Activated CD4-positive, alpha-beta T cell treated with anti-CD3 and anti-CD28 coated beads for 48 hours (primary cell): ENCODE measurements at places on chromosomes 4 and X.

- DNase-seq: no peak
These were observed 69.7 kb downstream of the FANCB start for GRCh38 chrX:14802943-14803710.

- DNase-seq: peak; percentile 23
These were observed at the start of gene CCNQ for GRCh38 chrX:153598541-153599191. CCNQ (minus strand) TSS chrX:153599139; CDS start chrX:153599073, 66 bp downstream.

DNA sequence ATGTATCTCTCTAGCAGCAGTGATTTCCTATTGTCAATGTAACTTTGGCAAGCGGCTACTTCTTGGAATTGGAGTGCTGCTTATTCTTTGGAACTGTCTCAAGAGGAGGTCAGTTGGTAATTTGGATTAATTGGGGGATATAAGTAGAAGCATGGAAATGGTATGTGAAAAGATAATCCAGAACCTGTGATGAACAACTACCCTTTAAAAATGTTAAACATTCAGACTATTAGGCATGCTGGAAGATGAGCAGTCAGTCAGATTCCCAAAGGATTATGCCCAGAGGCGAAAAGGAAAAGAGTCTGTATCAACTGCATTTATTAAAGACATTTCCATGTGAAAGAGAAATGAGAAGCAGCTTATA, 62.5 kb downstream of the SEC24D start:
- DNase-seq: no peak

- DNase-seq: no peak
These were observed 46.9 kb downstream of the JADE3 start for GRCh38 chrX:46959101-46959500.

DNA sequence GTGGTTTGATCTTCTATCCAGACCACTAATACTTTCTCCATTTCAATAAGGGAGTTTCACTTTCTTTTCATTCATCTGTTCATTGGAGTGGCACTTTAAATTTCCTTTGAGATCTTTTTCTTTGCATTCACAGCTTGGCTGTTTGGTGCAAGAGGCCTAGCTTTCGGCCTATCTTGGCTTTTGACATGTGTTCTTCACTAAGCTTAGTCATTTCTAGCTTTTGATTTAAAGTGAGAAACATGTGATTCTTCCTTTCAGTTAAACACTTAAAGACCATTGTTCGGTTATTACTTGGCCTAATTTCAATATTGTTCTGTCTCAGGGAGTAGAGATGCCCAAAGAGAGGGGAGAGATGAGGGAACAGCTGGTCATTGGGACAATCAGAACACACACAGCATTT, 24.3 kb downstream of the CXCL13 start:
- DNase-seq: no peak

DNA sequence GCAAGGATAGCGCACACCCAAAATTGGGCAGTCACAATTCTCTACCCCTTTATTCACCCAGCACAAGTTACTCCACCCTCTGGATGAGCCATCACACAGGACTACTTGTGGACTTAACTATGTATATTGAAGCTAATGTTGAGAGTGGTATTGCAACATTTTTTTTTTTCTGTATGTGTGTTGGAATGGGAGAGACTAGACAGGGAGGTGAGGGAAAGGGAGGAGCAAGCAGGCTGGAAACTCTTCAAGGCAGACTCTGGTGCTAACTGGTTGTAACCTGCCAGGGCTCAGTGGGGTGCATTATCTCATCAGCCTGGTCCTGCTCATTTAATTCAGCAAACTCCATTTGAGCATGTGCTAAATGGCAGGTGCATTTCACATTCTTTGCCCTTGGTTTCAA, 18.4 kb upstream of the CWH43 start:
- no peak for DNase-seq

- no peak for DNase-seq
These were observed 7.1 kb downstream of the CCDC160 start for GRCh38 chrX:134244043-134244442.

DNA sequence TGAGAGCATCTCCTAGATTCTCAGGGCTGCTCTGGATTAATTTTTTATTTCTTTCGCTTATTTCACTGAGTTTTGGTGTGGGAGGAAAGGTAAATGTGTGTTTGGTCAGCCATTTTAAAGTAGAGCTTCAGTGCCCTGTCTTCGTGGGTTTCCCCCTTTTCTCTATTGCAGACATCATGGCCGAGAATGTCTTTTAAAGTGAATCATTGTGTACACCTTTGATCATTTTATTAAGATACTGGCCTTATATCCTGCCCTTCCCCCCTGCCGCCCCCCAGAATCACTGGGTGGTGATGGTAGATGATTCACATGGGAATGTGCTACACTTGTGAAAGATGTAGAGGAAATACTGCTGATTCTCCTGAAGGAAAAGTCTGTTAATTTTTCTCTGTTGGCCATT, 23.8 kb downstream of the CDKL5 start:
- DNase-seq: no peak

GRCh38 chrX:44874420-44875184, 1.6 kb downstream of the KDM6A start:
- DNase-seq: peak; percentile 51

DNA sequence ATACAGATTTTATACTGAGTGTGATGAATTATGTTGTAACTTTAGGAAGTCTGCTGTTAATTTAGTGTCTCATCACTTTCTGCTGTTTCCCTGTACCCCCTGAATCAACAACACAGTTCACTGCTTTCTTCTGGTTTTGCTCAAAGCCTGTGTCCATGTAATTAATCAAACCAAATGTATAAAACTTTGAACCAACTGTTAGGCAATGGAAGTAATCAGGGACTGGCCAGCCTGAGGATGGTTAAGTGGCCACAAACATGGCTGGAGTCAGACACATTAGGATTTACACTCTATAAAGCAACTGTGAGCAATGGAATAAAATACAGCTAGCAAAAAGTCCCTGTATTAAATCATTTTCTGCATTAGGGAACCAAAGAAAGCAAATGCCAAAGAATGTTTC, 42.6 kb downstream of the CXCL1 start:
- DNase-seq: no peak

DNA sequence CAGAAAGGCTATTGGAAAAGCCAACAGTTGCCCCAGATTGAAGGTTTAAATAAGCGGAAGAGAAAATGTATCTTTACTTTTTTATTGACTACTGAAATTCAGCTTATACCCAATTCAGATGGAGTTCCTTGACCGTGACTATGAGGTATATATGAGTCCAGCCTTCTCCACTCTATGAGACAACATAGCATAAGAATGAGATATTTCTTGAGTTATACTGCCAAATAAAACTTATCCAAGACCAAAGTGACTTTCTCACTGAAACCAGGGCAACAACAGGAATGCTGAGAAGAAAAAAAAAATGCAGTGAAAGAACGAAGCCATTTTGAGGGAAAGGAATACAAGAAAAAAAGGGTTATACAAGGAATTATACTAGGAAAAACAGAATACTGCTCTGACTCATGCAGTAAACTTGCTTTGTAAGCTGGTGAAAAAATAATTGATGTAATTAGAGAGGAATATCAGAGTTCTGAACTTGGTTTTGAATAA, 16.3 kb upstream of the PDK3 start:
- DNase-seq: no peak

DNA sequence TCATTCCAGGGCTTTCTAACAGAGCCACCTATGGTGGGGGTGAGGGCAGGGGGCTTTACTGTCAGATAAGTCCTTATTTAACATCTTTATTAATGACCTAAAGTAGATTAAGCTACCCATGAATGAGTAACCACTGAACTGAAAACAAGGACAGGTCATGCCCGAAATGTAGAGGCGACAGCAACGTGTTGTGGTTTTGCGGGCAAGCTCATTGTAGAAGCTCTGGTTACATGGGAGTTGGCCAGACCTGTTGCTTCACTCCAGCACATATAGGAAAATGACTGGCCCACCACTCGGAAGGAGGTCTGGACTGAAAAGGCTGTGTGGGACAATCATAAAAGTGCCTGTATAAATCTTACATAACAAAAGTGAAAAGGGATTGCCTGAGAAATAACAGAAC, 109.6 kb upstream of the NDP start:
- DNase-seq: no peak

DNA sequence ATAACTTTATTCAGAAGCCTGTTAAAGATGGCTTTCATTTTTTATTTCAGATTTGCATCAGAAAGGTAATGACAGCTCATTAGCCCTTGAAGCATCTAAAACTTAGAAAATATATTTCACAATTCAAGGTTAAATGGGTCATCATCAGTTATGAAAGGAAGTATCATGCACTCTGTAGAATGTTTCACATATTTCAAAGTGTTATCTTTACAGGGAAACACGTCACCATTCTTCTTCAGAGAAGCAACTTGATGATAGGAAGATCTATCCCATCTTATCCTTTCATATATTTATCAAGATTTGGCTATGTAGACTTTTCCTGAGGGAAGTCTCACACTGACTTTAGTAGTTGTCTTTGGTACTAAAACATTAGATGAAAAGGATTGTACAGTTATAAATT, 277.8 kb downstream of the TENM3 start:
- DNase-seq: no peak

DNA sequence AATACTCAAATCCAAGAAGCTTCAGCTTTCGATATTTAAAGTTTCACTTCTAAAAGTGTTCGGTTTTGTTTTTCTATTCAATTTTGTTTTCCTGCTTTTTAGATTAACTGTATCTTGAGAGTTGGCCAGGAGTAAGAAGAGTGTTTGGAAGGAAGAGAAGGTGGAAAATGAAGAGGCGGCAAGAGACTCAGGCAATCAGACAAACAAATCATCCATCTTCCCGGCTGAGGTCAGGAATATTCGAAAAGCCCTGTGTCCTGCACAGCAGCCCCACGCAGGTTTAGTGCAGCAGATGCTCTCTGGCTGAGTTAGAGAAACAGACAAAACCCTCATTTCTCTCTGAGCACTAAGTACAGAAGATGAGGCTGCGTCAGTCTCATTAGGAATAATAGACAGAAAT, 330.3 kb upstream of the NOCT start:
- no peak for DNase-seq

- no peak for DNase-seq
These were observed 881.1 kb upstream of the POU3F4 start for GRCh38 chrX:82626978-82627377.

DNA sequence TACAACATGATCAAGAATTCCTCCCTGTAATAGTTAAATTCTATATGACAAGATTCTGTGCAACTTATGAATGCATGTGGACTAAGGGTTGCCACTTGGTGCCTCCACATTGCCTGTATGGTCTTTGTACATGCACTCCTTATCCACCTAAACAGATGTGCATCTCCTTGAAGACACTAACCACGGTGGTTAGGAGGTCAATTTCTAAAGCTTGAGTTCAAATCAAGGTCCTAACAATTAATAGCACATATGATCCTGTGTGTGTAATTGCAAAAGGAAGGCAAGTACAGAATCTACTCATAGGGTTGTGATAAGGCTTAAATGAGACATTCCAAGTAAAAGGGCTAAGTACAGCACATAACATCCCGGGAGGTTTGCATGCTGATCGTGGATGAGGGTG, 1.5 kb upstream of the IL21 start:
- no peak for DNase-seq

GRCh38 chr4:186109245-186109644, 4.7 kb downstream of the FAM149A start:
- DNase-seq: no peak

- DNase-seq: no peak
These were observed 130.0 kb downstream of the RBM46 start for GRCh38 chr4:154911097-154911496.

GRCh38 chr4:17688011-17688441, 73.6 kb downstream of the MED28 start:
- DNase-seq: no peak

DNA sequence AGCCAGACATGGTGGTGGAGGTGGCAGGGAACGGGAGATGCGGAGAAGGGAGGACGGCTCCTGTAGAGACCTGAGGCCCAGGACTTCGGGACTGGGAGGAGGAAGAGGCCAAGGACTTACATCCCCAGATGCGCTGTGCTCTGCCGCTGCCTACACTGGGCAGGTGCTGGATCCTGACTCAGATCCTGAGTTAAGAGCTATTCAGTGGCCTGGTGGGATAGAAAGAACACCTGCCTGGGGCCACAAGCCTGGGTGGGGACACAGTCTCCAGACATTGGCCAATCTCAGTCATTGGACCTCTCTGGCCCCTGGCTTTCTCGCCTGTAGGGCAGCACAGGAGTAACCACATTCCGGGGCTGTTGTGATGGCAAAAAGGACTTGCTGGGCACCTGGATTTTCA, 10.9 kb upstream of the MSX1 start:
- DNase-seq: no peak

- no peak for DNase-seq
These were observed 21.3 kb downstream of the DCTD start for GRCh38 chr4:182895791-182896292.

DNA sequence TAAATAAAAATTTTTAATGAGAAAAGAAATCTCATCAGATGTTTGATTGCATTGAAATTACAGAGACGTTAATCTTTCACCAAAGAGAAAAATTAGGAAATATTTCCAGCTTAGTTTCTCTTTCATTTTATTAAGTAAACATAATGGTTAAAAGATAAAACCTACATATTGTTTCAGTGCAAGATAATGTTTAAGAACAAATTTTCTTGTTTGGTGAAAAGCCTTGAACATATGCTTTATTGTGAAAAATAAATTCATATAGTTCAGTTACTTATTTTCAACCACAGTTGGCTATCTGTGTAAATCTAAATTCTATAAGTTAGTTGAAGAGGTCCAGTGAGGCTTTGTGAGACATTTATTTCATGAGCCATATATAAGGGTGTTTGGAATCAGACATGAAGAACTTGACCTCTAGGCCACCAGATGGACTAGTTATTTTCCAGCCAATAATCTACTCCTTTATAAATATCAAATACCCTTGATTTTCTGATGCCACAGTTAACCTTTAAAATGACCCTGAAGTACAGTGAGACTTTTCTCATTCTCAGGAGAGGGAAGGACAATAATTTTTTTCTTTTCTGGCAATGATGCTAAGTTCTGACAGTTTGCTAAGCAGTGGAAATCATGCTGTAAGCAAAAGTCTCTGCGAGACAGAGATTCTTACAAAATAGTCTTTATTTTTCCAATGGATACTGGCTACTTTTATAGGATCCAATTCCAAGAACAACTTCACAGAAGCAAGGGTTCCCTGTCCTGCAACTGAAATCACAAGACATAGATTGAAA, 2.5 kb downstream of the ARSJ start:
- no peak for DNase-seq

DNA sequence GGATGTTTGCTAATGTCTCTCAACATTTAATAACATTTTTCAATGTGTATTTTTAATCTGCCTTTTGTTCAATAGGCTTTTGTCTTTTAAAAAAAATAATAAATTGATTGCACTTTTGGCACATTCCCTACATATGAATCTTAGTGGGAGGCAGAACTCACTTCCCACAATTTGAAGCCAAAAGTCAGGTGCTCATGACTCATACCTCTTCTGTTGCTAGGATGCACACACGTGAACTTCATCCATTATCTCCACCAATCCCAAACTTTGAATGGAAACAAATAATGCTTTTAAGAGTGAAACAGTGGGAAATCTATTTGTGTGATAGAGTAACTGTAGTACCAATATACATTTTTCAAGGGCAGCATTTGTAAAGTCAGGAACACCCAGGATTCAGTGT, 260.5 kb downstream of the IQCM start:
- DNase-seq: no peak

DNA sequence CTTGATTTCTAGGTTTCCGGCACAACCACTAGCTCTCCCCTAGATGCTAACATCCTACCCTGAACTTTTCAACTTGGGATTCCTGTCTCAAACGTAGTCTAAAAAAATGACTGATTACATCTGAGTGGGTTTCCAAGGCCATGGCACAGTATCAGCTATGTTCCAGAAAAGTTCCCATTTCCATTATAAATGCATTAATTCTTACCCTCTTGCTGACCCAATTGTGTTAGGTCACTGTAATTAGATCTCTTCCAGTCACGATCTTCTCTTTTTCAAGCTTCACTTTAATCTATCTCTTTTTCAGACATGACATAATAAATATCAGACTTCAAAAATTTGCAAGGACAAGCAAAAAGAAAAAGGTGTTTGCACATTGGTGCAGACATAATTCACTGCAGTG, 50.6 kb upstream of the PDE5A start:
- DNase-seq: no peak
